A549 (cell line): ENCODE measurements at places on chromosomes 16 and 17. TPM values are rescaled to one million over a fixed set of nuclear protein-coding genes. Genes with fewer than 3 reads are reported as not detected.

Gene SGCA
- polyA plus RNA-seq, result 1.5 to 3.4 TPM (median 1.9 TPM) in 3 replicates

Gene KRTAP1-5
- polyA plus RNA-seq, result not detected in 3 replicates

Gene HOXB8
- polyA plus RNA-seq, result 4.6 to 5.8 TPM (median 4.7 TPM) in 3 replicates

GRCh38 chr16:67181346-67181745, 2.4 kb downstream of the MATCAP1 start:
- DNase-seq, result no peak

Gene TP53TG3C
- 0.20 to 0.45 TPM (median 0.43 TPM) in 3 replicates for polyA plus RNA-seq

DNA sequence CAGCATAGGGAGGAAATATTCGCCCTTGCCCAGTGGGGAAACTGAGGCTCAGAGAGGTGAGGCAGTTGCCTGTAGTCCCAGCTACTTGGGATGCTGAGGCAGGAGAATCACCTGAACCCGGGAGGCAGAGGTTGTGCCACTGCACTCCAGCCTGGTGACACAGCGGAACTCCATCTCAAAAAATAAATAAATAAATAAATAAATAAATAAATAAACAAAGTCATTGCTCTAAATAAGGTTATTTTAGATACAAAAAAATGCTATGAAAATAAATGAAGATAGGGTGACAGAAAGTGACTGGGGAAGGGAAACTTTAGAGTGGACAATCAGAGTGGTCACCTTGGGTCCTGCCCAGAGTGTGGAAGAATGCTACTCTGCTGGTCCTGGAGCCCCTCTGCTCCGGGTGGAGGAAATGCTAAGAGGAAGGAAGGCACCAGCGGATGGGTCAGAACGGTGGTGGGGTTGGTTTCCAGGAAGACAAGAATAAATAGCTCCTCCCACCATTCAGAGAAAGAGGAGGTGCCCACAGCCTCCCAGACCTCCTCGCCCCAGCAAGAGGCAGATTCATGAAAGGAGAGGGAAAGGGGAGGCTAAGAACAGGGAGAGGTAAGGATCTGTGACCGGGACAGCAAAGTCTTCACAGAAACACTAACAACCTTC, 17.6 kb downstream of the TRPV3 start:
- no peak for DNase-seq

Gene UBE2Z
- polyA plus RNA-seq, result 104 to 114 TPM (median 109 TPM) in 3 replicates

DNA sequence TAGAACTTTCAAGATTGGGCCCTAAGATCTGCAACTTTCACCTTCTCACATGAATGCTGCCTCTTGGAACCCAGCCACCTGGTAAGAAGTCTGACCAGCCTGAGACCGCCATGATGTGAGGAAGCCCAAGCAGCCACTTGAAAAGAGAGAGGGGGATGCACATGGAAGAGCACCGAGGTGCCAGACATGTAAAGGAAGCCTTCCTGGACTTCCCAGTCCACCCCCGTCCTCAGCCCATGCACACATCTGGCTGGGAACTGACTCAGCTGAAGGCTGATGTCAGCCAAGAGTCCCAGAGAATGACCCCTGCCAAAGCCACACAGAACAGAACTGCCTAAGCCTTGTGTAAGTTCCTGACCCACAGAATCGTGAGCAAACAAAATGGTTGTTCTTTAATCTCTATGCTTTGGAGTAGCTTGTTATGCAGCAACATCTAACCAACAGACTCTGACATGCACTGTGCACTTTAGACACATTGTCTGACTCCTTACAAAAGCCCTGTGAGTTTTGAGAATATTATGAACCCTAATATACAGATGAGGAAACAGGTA, 86.7 kb downstream of the RMI2 start:
- DNase-seq, result no peak

DNA sequence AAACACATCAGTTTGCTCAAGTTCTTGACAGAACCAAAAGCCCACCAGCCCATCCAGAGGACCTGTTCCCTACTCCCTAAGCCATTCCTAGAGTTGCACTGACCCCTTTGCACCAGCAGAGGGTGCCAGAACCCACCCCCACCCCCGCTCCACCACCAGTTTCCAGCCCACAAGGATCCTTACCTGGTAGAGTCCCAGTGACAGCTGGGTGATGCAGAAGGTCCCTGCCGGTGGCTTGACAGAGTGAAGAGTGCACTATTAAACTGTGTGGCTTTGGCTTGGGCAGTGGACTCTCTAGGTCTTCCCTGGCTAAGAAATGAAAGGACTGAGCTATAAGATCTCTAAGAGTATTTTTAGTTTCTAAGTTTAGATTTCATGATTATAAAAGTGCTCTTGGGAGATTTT, 73.3 kb upstream of the MTMR4 start:
- peak; percentile 69 for DNase-seq

DNA sequence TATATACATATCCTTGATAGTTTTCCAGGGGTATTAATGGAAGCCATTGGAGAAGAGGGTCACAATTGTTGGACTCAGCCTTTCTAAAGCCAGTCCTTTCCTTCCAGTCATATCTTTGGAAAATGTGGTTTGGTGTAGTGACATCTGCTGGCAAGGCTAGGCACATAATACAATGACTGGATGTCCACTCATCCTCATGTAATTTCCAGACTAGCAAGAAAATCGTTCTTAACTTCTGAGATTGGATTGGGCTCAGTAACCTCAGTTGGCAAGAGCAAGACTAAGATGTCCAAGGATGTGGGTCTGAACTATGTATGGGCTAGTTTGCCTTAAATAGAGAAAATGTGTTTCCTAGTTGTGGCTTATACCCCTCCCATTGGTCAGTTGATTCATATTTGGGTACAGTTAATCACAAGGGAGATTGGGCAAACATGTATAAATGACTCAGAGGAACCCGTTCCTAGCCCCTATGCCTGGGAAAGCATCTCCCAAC, 8.7 kb upstream of the KAT7 start:
- peak; percentile 60 for DNase-seq

- DNase-seq, result peak; percentile 59
Measured at GRCh38 chr16:23148513-23149266, 562 bp downstream of the USP31 start.

Gene PSMD11
- polyA plus RNA-seq, result 186 to 195 TPM (median 194 TPM) in 3 replicates

GRCh38 chr16:71293919-71294318, 4.7 kb upstream of the CMTR2 start:
- no peak for DNase-seq

- no peak for DNase-seq
Measured at GRCh38 chr16:73457851-73458250, 409.9 kb upstream of the ZFHX3 start.

Gene NPB
- 0.29 to 0.45 TPM (median 0.38 TPM) in 3 replicates for polyA plus RNA-seq

DNA sequence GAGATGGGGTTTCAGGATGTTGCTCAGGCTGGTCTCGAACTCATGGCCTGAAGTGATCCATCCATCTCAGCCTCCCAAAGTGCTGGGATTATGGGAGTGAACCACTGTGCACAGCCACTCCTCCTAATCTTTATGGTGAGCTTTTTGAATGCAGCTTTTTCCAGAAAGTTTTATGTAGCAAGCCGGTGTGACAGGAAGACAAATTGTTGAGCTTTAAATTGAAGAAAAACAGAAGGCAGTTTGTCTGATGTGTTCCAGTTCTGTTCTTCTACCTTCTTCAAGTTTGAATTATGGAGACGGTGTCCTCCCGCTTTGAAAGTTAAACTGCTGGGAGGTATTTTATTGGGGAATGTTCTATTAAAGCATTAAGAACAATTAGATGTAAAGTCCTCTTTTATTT, 177.1 kb downstream of the SNX29 start:
- no peak for DNase-seq

DNA sequence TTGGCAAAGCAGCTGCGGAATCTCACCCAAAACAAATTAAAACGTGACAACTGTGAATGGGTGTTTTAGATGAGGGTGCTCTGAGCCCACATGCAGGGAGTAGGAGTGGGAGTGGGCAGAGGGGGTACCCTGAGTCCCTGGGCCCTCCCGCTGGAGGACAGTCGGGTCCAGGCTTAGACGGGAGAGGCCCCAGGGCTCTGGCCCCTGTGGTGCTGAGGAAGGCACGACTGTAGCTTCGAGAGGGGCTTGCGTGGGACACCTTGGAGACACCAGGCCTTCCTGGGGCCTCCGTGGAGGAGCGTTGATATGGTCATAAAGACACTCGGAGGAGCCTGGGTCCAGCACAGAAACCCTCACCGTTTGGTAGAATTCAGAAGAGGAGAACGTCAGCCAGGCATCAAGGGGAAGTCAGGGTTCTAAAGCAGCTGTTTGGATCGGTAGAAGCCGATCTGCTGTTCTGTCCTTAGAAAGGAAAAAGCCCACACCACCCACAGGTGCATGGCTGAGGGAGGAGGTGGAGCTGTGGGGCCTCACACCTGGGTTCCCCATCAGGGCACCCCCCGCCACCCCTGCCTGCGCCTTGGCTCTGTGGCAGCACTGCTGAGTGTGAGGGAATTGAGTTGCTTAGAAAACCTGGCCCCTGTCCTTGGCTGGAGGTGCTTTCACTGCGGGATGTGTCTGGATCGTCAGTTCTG, 18.4 kb downstream of the DBNDD1 start:
- no peak for DNase-seq

DNA sequence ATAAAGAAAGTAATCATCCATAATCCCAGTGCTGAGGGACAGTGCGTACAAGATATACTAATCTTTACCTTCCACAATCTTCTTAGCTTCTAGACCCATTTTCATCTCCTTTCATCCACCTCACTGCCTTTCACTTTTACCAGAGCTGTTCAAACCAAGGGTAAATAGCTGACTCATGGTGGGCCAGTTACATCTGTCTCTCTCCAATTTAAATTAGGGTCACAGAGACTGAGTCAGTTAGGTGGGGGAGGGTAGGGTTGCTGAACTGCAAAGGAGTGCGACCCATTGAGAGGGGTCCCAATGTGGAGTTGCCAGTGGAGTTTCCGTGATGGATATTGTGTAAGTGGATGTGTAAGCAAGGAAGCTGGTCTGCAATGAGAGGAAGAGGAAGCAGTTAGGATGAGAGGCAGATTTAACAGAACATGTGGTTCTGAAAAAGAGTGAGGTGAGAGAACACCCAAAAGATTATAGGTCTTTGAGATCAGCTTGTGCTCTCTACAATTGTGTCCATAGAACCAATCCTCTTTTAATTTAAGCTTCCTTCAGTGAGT, 83.5 kb downstream of the GP2 start:
- no peak for DNase-seq

Gene TBX21
- polyA plus RNA-seq, result 0.04 TPM in 1 of 3 replicates, not detected in the others

Gene NDUFAF8
- 173 to 192 TPM (median 179 TPM) in 3 replicates for polyA plus RNA-seq

Gene C16orf54
- not detected in 3 replicates for polyA plus RNA-seq

Gene TK1
- 342 to 380 TPM (median 355 TPM) in 3 replicates for polyA plus RNA-seq

DNA sequence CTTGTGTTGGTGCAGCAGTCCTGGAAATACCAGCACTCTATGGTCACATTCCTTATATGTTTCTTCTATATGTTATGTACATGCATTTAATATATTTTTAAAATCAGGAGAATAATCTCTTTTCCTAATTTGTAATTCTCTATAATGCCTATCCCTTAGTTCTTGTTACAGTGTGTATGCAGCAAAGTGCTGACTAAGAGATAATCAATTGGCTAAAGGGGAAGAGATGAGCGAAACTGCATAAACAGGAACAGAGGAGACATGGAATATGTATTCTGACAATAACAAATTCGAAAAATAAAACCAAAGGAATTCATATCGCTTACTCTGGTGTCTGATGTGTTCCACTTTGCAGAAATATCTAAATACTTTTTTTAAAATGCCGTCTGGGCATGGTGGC, 41.7 kb downstream of the SYNRG start:
- no peak for DNase-seq

Gene TBC1D3H
- not detected in 3 replicates for polyA plus RNA-seq

Gene KIF18B
- polyA plus RNA-seq, result 39.9 to 41.7 TPM (median 41.7 TPM) in 3 replicates

Gene CES4A
- 2.5 to 3.5 TPM (median 2.8 TPM) in 3 replicates for polyA plus RNA-seq

DNA sequence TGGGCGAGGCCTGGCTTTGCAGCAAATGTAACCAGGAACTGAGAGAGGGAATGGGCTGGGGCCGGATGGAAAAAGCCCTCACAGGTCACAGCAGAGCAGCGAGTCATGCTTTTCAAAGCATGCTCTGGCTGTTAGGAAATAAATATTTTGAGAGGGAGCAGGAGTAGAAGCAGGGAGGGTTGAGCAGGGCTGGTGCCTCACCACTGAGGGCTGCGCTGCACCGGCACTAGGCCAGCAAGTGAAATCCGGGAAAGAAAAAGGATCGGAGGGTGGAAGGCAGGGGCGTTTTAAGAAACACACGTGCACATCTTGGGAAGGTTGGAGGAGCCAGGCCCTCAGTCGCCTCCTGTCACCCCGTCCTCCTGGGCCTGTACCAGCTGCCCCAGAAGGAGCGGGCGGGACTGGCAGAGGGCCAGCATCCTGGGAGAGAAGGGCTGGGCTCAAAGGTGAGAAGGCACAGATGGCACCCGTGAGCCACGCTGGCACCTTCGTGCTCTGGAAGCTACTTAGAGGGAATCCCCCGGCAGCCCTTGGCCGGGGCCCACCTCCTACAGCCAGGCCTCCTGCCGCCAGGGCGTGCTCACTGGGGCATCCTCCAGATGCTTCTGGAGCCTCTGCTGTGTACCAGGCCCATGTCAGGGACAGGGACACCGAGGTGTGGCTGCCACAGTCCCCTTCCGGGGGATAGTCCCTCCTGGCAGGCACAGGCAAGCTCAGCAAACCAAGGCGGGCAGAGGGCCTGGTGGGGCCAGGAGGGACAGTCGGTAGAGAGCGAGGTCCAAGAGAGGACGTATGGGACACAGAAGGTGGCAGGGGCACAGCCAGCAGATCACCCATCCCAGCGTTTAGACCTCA, 71.5 kb upstream of the PLCG2 start:
- DNase-seq, result peak; percentile 63

- peak; percentile 40 for DNase-seq
Measured at GRCh38 chr17:9648521-9649110, 3.3 kb downstream of the USP43 start.

DNA sequence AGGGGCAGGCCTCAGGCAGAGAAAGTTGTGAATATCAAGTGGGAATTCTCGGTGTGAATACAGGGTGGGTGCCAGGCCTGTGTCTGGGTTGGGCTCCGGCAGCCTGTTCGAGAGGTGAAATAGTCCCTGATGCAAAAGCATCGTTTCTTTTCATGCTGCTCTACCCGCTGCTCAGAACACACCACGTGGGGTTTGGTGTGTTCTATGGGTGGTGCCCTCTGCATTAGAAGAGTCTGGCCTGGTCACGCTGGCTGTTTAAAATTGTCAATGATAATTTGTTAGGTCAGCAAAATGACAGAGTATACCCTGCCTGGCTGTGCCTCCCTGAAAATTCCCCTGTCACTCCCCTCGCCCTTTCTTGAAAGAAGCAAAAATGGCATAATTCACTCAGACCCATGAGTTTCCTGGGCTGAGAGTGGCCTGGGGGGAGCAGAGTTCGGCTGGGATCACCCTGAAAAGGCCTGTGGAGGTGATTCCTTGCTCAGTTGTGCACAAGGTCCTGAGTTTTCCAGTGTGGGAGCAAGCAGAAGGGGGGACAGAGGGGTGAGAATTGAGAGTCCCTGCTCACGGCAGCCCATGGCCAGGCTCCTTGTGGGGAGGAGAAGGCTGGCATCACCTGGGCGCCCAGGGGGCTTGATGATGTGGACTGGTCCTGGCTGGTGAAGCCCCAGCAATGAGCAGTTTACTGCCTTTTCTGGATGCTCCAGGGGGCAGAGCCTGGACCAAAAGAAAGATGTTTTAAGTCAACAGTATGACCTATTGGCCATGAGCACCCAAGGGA, 3.2 kb downstream of the CACNG5 start:
- DNase-seq, result no peak

Gene P2RX1
- polyA plus RNA-seq, result 0.09 to 0.13 TPM in 2 of 3 replicates, not detected in the other

- DNase-seq, result no peak
Measured at GRCh38 chr17:58528443-58528842, 14.0 kb upstream of the MTMR4 start.
